ENCODE measurements at places on chromosomes 16 and 17.

- DNase-seq, result no peak
Measured at GRCh38 chr17:31320791-31321190, 631 bp downstream of the EVI2A start.

GRCh38 chr17:61393904-61394629 is 5.6 kb upstream of the TBX2 start:
- DNase-seq, result no peak

DNA sequence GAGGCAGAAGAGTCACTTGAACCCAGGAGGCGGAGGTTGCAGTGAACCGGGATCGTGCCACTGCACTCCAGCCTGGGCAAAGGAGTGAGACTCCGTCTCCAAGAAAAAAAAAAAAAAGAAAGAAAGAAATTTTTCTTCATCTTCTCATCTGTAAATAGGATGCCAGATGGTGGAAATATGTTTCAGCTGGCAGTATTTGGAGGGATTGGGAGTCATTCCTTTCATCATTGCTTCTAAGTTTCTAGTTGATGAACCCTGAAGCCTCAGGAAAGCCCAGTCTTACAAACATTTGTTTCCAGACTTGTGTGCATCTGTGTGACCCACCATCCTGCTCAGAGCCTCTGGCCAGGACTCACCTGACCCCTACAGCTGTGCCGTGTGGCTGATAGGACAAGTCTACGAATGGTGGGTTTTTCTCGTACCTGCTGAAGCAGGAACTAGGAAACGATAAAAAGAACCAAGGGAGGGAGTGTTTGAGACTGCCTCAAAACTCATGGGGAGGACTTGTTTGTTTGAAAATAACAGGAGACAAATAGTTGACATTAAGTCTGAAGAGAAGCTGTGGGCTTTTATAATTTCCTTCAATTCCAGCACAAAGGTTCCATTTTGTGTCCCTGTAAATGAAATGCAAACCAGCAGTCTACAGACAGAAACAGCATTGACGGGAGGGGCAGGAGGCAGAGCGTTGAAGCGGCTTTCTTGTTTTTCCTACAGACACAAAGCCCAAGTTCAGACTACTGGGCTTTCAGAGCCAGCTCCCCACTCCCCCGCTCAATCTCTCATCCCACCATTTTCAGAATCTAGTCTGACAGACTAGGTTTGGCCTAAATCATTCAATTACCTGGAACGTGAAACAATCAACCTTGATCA is 24.9 kb downstream of the CDRT4 start:
- no peak for DNase-seq

- no peak for DNase-seq
Measured at GRCh38 chr16:72598696-72599095, 426.7 kb upstream of the PMFBP1 start.

- peak; percentile 13 for DNase-seq
Measured at GRCh38 chr16:4664538-4665418, 28.6 kb upstream of the NUDT16L1 start.

GRCh38 chr16:72787514-72788268 is 260.2 kb downstream of the ZFHX3 start:
- peak; percentile 44 for DNase-seq

DNA sequence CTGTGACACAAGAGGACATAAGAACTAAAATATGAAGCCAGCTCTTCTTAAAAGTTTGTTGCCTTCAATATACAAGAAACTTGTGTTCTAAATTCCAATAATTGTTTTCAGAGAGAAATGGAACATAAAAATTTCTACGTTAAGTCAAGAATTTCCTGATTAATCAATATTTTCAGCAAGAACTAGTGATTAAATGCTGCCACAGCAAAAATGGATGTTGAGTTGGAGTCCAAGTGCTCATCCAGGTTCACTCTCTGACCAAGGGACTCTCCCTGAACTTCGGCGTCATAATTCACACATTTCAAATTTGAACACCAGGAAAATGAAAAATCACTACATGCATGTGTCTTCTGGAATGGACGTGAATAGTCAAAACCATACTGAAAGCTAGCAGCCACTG is 1263.6 kb upstream of the GOT2 start:
- DNase-seq, result no peak

- no peak for DNase-seq
Measured at GRCh38 chr17:2051061-2051932, 3.6 kb upstream of the HIC1 start.

DNA sequence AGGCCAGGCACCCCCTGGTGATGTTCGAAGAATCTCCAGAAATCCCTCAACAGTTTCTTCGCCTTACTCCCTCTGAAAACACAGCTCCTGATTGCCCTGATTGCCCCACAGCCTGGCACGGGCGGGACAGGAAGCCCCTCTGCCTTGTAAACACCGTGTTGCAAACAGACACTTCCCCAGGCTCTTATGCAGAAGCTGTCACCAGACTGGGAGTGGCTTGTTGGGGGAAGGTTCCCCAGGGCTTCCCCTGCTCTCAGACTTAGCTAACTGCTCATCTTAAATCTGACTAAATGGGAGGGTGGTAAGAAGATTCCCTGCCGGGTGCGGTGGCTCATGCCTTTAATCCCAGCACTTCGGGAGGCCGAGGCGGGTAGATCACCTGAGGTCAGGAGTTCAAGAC is 11.2 kb downstream of the PIK3R5 start:
- peak; percentile 44 for DNase-seq

- no peak for DNase-seq
Measured at GRCh38 chr17:77145612-77146245, 5.0 kb downstream of the SEC14L1 start.

GRCh38 chr16:693766-694165 is 3.6 kb upstream of the WDR24 start:
- DNase-seq, result no peak

GRCh38 chr16:67701420-67701819 is 17.7 kb downstream of the GFOD2 start:
- no peak for DNase-seq

GRCh38 chr16:57304169-57305061 is 19.9 kb upstream of the PLLP start:
- DNase-seq, result no peak

- no peak for DNase-seq
Measured at GRCh38 chr17:64024781-64025731, 4.6 kb upstream of the ICAM2 start.

- DNase-seq, result no peak
Measured at GRCh38 chr17:58960068-58960467, 146.6 kb downstream of the TRIM37 start.

GRCh38 chr16:12341423-12341822 is 364.9 kb downstream of the SNX29 start:
- DNase-seq, result no peak

DNA sequence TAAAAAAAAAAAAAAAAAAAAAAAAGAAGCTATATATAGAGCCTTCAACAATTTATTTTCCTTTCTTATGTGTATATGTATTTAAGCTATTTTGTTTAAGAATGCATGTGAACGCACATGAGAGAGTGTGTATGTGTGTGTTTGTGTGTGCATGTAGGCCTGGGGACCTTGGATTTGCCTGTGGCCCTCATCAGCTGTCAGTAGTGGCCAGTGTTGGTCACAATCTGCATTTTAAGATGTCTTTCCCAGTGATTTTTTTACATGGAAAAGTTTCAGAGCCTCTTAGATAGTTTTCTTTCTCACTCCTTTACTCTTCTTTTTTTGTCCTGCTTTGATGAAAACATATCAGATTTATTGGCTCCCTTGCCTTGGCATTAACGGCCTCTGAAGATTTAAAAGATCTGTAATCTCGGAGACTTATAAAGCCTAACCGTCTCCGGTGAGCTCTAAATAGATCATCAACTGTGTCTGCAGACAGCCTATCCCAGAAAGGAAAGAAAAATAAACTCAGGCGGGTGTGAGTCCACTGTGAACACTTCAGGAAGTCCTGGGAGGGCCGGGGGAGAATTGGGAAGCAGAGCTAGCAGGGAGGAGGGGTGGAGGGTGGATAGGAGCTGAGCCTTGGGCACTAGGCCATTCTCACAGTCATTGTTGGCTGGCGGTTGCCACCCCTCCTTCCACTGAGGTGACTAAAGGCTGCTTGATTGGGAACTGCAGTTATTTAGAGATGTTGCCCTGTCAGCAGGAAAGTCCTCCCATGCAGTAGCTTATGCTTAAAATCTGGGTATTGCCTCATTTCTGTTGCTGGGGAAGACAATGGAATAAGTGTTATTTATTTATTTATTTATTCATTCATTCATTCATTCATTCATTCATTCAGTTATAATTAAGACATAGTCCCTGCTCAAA is 86.8 kb downstream of the WWP2 start:
- no peak for DNase-seq

- DNase-seq, result no peak
Measured at GRCh38 chr17:45828171-45828570, 16.5 kb upstream of the SPPL2C start.

DNA sequence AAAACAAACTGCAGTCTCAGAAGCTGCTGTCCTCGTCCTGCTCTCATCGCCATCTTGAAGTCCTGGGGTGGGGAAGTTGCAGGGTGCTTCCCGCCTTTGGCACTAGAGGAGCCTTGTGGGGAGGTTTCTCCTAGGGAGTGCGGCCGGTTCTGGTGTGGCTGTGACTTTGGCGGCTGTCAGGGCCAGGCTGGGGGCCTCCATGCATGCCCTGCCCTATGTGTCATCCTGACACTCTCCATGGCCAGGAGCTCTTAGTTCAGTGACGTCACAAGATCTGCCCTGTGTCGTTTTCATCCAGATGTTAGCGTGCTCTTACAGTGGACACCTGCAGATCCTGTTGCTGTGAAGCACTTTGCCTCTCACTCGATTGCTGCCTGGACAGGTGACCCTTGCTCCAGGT is 49.6 kb downstream of the PLD6 start:
- no peak for DNase-seq

DNA sequence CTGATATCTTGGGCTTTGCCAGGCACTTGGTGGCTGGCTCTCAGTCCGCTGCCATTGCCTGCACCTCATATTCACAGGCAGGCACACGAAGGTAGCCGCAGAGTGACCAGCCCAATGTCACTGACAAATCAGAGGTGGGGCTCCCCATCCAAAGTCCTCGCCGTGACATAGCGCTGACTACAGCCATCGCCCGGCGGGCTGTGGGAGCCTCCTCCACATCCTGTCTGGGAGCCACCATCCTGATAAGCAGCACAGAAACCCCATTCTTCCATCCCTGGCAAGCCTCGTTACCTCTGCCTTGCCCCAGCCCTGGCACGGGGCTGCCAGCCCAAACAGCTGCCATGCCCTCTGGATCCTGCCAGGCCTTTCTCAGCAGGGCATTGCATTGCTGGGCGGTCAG is 437.8 kb downstream of the SLC39A11 start:
- DNase-seq, result no peak

DNA sequence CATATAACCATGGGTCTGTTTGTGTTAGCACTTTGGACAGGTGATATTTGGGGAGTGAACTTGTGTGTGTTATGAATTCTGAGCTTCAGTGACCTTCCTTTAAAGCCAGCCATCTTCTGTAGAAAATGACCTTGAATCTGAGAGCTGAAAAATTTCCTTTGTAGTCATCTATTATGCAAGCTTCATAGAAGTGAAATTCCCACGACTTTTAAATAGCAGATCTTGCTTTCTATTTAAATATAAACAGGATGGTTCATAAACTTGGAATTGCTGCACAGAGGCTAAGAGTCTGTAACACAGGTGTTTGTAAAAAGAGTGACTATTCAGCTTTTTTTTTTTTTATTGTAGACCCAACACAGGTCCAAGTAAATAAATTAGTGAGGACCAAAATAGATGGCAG is 85.5 kb downstream of the MARCHF10 start:
- no peak for DNase-seq

Data from stimulated activated CD4-positive, alpha-beta T cell treated with anti-CD3 and anti-CD28 coated beads, Interleukin-1b, Interleukin-23, amount 100 ng/mL, for 1 hour (primary cell).